HS-27A (cell line): ENCODE measurements at places on chromosomes 12 and 14.

GRCh38 chr14:91396959-91397815 lies 20.4 kb downstream of the CCDC88C start:
- DNase-seq = no peak

GRCh38 chr12:75350413-75350812 lies 15.9 kb downstream of the GLIPR1L1 start:
- DNase-seq = no peak

- no peak for DNase-seq
These were observed 29.0 kb upstream of the SMUG1 start for GRCh38 chr12:54217774-54218241.

- DNase-seq = no peak
These were observed 21.4 kb upstream of the CMKLR1 start for GRCh38 chr12:108360487-108360886.

DNA sequence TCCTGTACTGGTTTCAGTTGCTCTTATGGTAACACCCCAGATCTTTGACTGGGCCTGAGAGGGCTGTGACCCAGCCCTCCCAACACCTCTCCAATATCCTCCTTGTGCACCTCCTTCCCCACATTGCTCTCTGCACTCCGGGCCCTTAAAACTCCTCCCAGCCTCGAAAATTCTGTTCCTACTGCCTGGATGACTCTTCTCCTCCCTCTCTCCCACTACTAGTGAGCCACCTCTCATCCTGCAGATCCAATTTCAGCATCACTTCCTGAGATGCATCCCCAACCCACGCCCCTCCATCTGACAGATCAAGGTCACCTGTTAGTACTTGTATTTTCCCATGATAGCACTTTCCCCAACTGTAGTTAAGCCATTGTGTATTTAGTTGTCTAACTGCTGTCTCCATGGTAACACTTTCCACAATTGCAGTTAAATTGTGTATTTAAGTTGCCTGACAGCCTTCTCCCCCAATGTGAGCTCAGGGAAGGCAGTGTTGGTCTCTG lies 11.5 kb upstream of the NT5DC3 start:
- DNase-seq = no peak

DNA sequence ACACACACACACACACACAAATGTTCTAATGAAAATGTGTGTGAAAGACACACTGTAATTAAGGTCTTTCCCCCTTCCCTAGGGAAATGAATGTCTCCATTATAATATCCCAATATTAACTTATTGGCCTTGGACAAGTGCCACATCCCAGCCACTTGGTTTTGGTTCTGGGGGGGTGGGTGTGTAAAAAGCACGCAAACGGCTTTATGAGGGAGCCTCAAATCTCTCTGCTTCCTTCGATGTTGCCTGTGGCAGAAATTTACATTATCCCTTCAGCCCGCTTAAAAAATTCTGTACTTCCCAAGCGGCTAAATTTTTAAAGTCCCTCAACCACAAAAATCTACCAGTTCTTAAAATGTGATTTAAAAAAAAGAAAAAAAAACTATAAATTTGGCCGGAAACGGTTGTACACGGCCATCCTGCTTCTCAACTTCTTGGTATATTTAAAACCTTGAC lies 432 bp downstream of the C14orf93 start:
- DNase-seq = no peak

DNA sequence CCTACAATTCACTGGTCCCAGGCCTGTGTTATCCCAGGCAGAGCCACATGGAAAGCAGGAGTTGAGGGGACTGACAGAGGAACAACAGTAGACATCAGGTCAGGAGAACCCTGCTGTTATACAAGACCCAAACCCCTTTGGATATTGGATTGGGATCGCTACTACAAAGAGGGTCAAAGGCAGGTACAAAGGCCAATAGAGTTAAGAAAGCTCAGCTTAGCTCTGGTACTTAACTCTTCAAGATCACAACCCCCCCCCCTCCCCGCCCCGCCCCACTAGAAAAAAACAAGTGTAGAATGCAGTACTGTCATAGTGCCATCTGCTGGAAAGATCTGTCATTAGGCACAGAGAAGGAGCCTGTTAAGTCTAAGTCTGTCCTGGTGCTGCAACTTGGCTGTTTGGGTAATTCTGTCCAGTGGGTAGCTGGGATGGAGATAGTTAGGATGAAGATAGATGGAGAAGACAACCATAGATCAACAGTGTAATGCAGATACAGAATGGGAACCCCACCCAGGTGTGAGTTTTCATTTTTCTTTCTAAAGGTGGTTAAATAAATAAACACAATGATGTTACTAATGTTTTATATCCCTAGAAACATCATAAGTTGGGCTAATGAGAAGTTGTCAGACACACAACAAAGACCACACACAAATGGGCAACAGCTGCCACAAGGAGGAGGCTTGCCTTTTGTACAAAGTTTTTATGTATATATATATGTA lies 17.2 kb downstream of the REM2 start:
- DNase-seq = peak; percentile 54

GRCh38 chr14:35197015-35197414 lies 74.7 kb downstream of the PRORP start:
- peak; percentile 49 for DNase-seq

GRCh38 chr12:21773263-21773741 lies 1.2 kb downstream of the KCNJ8 start:
- no peak for DNase-seq

GRCh38 chr14:67195279-67195678 lies 6.0 kb downstream of the GARIN2 start:
- DNase-seq = no peak

DNA sequence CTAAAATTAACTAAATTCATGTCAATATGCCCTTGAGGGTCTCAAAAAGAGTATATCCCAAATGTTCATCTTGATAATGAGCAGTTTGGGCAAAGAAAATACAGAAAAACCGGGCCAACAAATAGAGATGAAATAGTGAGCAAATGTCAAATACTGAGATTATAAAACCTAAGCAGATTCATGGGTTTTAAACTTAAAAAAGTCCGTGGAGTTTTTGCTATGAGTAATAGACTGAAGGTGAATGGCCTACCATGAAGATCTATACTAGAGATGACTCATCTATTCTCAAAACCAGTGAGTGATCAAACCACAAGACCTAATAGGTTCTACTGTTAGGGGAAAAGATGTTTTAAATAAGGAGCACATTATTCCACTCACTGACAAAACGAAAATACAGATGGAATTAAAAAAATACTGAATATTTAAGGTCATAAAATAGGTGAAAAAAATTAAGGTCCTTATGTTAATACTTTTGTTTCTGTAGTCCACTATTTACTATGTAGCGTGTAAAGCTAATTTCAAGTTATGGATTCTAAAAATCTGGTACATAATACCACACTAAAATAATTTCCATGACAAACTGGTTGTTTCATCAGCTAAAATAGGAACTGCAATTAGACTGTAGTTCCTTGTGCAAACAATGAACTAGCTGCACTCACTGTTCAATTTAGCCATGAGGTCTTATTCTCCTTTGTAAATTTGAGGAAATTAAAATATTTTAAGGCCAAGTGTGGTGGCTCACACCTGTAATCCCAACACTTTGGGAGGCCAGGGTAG lies 5.0 kb downstream of the HNRNPC start:
- peak; percentile 63 for DNase-seq

GRCh38 chr14:76133103-76133502 lies 18.6 kb upstream of the GPATCH2L start:
- DNase-seq = no peak

GRCh38 chr14:100526632-100527031 lies 60.6 kb downstream of the BEGAIN start:
- DNase-seq = no peak

DNA sequence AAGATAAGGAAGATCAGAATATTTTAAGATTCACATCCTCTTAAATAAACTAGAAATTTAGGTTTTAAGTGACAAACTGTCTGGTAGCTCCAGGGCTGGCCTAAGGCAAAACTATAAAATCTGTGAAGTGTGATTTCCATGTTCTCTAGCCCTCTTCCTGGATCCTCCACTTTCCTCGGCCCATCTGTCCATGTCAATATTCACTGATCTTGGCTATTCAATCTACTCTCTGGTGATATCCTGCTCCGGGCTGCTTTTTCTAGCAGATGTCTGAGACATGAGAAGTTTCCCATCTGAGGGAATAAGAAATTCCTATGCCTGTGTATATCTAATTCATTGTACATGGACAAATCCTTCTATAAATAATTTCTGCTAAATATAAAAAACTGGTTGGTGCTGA lies 500.4 kb downstream of the GALC start:
- DNase-seq = no peak

DNA sequence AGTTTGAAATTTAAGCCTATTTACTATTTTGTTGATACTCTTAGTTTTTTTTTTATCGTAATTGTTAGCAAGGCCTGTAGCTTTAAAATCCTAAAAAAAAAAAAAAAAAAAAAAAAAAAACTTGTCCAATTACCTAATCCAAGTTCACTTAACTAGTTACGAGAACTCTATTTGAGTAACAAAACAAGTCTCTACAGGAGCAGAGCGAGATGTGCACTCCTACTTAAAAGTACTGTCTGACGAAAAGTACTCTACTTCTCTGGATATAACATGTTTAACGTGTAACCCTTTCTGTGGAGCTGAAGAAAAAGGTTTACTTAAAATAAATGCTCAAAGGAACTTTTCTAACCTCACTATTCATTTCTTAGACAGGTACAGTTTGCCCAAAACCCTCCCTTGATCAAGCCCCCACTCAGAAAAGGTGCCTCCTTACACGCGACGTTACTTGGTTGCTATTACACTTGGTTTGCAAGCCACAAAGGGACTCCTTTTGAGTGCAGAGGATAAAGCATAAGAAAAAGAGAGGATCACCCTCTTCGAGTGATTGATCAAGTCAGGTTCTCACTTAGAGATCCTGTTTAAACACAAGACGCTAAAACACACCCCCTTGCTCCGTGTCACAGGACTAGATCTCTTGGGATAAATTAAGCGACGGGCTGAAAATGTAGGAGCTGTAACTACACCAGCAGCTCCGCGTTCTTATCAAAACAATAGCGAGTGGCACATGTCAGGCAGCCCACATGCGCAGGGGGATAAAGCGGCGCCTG lies 2.2 kb downstream of the BAZ1A start:
- DNase-seq = no peak

DNA sequence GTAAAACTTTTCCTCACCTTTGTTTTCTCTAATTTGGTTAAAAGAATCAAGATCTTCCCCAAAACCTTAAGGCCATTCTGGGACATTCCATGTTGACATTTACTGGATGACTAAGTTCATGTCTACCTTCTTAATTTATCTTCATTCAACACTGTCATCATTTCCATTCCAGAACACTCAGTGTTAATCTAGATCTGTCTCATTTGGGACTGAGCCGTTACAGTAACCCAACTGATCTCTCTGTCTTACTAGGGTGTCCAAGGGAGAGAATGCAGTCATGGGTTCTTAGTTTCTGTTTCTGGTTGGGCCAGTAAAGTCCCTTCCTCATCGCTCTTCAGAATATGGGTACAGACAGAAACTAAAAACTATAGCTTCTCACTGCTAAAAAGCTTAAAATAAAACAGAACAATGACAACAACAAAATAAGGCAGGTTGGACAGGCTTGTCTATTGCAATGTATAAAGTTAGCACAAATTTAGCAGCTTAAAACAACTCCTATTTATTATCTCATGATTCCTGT lies 144.8 kb downstream of the ASCL1 start:
- DNase-seq = no peak

DNA sequence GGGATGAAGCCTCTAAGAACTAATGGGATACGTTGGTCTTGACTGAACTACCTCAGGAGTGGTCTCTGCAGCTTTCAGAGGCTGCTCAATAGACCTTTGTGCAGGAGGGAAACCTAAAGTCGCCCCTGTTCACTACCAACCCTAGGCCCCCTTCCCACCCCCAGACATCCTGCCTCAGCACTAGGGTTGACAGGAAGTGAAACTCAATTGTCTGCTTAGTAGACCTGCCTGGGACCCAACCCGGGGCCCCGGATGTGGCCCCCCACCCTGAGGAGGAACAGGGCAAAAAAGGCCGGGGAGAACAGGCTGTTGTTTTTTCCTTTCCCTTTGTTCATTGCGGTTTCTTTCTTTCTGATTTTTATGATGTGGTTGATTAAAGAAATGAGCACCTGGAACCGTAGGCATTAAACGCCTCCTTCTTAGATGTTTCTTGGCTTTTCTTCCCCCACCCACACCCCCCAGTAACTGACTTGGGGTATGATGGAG lies 1.6 kb upstream of the DGKA start:
- DNase-seq = no peak

GRCh38 chr12:104454997-104455396 lies 1.8 kb upstream of the CHST11 start:
- DNase-seq = peak; percentile 26

- no peak for DNase-seq
These were observed 81.7 kb downstream of the RIN3 start for GRCh38 chr14:92595267-92595666.

DNA sequence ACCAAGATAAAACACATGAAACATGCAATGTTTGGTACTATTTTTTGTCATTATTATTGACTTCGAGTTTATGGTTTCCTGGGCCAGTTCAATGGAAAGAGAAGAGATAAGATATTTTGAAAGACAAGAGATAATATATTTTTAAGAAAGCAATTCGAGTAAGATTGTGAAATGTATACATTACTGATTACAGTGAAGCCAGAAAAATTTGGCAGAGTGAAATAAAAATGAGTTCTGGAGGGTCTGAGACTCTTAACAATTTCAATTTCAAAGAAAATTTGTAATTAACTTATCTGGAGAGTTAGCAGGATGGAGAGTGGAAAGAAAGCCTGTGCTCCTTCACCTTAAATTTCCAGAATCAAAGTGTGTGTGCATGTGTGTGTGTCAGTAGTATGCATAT lies 17.3 kb downstream of the CCER1 start:
- DNase-seq = no peak

GRCh38 chr12:123519141-123520001 lies 14.1 kb downstream of the RILPL1 start:
- DNase-seq = no peak

GRCh38 chr14:99908653-99909250 lies 115.5 kb downstream of the EML1 start:
- no peak for DNase-seq

DNA sequence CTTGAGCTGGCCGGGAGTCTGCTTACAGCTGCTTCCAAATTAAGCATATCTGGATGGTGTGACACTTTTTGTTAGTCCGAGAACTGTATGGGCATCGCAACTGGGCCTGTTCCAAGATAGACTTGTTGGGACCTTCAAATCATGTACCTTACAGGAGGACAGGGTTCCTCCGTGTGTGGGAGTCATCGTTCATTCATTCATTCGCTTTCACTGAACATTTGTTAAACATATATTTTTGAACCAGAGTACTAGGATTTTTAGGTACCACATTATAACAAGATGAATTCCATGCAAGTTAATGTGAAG lies 387 bp upstream of the IPO8 start:
- DNase-seq = no peak

DNA sequence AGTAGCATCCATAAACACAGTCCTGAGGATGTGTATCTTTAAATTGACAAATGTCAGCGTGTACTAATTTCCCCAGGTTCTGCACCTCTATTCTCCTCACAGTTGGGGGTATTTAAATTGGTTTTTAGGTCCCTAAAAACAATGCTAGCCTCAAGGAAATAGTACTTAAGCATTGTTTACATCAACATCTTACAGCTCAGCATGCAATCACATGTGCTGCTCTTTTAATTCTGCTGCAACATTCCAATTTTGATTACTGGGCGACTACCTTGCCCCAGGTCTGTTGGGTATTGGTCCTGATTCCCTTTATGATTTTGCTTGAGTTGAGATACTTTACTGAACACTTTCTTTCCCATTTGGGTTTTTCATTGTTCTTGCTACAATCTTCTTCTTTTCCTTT lies 616.6 kb downstream of the CCER1 start:
- DNase-seq = no peak

GRCh38 chr14:87960013-87960787 lies 32.8 kb downstream of the GALC start:
- no peak for DNase-seq

GRCh38 chr14:103641161-103641560 lies 12.2 kb downstream of the KLC1 start:
- no peak for DNase-seq
